ENCODE measurements at places on chromosomes 3 and 15. TPM values are rescaled to one million over a fixed set of nuclear protein-coding genes. Genes with fewer than 3 reads are reported as not detected.

GRCh38 chr3:158313338-158313927 is 203.5 kb downstream of the RSRC1 start:
- DNase-seq = peak; percentile 7

DNA sequence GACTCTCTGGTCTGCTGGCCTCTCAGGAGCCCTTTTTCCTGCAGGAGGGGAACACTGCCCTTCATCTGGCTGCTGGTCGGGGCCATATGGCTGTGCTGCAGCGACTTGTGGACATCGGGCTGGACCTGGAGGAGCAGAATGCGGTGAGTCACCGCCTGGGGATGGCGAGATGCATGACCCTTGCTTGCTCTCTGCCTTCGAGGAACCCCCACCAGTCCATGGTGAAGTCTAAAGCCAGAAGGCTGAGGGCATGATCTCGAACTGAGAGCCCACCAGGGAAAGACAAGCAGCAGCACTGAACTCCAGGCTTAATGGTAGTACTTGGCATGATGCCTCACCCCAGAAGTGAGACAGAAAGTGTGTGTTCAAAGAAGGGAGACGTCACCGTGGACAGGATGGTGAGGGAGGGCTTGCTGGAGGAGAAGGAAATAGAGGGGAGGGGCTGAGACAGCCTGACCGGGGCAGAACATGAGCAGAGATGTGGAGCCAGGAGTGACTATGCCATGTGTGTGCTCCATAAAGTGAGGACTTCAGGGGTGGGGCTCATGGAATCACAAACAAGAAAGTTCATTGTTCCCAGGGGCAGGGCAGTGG is 19.2 kb downstream of the ANKDD1A start:
- DNase-seq = peak; percentile 65

DNA sequence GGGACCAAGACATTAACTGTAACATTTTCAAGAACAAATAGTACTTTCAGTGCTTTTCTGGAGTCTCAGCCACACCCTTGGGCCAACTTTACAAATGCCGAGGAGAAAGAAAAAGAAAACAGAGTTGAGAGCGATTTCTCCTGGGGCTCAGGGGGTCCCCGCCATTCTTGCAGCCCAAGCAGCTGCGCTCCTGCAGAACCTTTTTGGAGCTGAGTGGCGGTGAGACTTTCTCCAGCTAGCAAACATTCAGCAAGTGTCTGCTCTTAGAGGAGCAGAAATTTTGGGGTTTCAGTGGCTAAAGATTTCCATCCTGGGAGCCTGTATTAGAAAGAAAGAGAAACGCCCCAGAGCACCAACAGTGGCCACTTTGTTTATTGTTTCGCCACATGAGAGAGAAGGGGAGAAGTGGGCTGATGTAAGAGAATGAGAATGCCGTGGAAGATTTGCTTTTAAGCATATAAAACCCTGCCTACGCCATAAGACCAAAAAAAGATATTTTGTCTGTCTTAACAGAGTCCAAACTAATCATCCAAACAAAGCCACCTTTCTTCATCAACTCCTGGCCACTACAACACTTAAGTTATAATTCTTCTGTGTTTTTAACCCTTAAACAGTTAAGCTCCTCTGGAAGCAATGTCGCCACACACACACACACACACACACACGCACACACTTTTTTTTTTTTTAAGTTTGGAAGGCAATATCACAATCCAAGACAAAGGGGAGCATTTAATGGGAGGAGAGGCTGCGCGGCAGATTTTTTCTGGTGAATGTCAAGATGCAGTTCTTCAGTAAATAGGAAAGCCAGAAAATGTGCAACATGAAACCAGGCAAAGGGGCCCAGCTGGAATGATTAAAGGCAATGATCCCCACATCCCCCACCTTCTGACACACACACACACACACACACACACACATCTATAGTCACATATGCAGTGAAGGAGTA is 19.2 kb downstream of the EID1 start:
- DNase-seq = peak; percentile 82

- no peak for DNase-seq
Measured at GRCh38 chr3:159488602-159489001, 500.0 kb upstream of the IL12A start.

DNA sequence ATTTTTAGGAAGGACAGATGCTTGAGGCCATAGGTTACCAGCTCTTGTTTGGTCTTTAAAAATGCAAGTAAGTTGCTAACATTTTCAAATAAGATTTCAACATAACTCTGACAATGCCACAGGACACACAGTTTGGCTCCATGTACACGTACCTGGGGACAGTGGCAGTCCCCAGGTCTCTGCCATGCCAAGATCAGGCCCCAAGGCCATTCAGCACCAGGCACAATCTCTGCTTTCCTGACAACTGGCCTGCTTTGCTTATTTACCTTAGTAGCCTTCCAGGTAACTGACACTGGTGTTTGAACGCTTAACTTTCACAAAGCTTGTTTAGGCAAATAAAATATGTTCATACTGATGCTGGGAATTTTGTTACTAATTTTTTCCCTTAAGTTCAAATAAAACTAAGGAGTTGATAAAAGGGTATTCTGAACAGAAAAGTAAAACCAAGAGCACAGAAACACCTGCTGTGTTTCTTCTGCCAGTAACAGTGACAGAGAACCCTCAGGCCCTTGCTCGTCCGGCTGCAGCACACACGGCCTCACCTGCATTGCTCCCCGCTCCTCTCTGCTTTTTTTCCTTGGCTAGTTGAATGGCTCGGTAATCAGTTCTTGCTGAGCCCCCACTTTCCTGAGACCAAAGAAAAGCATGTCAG is 16.5 kb downstream of the ZXDC start:
- no peak for DNase-seq

- no peak for DNase-seq
Measured at GRCh38 chr3:50624634-50625033, 7.7 kb downstream of the MAPKAPK3 start.

- DNase-seq = peak; percentile 52
Measured at GRCh38 chr3:187006864-187007630, 76.7 kb downstream of the ST6GAL1 start.

DNA sequence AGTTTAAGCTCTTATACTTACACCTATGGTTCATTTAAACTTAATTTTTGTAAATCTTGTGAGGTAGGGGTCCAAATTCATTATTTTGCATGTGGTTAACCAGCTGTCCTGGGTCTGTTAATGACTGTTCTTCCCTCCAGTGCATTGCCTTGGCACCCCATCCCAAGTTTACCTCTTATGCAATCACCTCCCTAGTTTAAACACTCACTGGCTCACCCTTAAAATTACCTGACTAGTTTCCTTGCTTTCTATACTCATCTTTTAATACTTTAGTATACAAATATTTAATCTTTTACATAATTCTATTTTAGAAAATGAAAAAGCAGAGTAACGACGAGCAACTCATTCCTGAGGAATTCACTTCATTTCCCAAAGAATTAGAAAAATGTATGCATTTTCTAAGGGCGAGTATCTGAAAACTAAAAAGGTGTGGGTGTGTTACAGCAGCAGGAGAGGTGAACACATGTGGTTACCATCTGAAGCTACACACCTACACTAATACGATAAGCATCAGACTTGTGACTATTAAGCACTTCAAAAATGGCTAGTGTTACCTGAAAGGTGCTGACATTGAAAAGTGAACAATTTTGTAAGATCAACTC is 33.7 kb downstream of the TJP1 start:
- DNase-seq = no peak

DNA sequence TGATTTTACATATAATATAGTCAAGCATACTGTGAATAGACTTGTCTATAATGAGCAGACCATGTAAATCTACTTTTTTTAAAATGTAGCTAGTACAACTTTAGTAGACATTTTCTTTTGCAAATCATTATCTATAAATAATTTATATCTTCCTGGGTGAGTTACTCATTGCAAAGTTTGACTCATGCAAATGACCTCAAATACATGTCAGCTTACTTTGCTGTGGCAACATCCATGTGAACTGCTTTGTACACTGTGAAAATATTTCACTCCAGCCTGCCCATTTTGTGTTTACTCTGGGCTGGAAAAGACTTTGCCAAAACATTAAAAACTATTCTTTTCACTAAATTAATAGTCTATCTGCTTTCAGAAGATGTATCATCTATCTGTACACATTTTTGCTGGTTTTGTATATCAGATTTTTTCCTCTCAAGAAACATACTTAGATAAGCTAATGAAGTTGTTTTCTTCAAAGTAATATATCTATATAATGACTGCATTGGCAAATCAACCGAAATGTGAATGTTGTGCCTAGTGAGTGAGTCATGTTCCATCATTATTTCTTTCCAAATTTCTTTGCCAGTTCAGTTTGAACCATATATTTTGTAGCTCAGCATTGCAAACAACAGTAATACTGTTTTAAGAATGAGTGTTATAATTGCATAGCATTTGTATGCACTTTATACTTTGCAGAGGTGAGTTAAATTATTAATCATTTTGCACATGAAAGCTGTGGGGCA is 26.5 kb downstream of the IGSF10 start:
- peak; percentile 94 for DNase-seq

The RBP2 gene
- total RNA-seq = not detected

The CSK gene
- total RNA-seq = 13.6 TPM

The SUSD5 gene
- total RNA-seq = 2.9 TPM

The ZNF501 gene
- total RNA-seq = 4.7 TPM

The GOLGA6D gene
- not detected for total RNA-seq

The NRROS gene
- not detected for total RNA-seq

The ABHD17C gene
- 5.4 TPM for total RNA-seq

The HESX1 gene
- 0.36 TPM for total RNA-seq

The CMTM7 gene
- total RNA-seq = 3.4 TPM
